ENCODE measurements at places on chromosomes 6 and 20. TPM values are rescaled to one million over a fixed set of nuclear protein-coding genes. Genes with fewer than 3 reads are reported as not detected.

EDN1 gene
- total RNA-seq, result 77.8 TPM

RMND1 gene
- total RNA-seq, result 35.9 TPM

SLC22A16 gene
- total RNA-seq, result not detected

CYB5R4 gene
- 17.1 TPM for total RNA-seq

TRIM26 gene
- 23.4 TPM for total RNA-seq

EPHA7 gene
- total RNA-seq, result 0.87 TPM

MYB gene
- not detected for total RNA-seq

GSTA1 gene
- total RNA-seq, result 0.15 TPM

MAP3K7 gene
- total RNA-seq, result 28.3 TPM

RIPOR3 gene
- total RNA-seq, result 0.35 TPM

HMGN3 gene
- 128 TPM for total RNA-seq

SMIM28 gene
- not detected for total RNA-seq

GINS1 gene
- 25.4 TPM for total RNA-seq

CFAP61 gene
- not detected for total RNA-seq

RSPO4 gene
- 0.05 TPM for total RNA-seq

RAD21L1 gene
- not detected for total RNA-seq

KIF16B gene
- 18.6 TPM for total RNA-seq

GTSF1L gene
- not detected for total RNA-seq

SRMS gene
- not detected for total RNA-seq

ZBTB46 gene
- total RNA-seq, result 5.4 TPM

PDYN gene
- total RNA-seq, result not detected

PNRC1 gene
- total RNA-seq, result 110 TPM

SOX18 gene
- 0.05 TPM for total RNA-seq

DEFB118 gene
- total RNA-seq, result not detected

RAET1E gene
- not detected for total RNA-seq

PAQR8 gene
- total RNA-seq, result 3.6 TPM

CTCFL gene
- total RNA-seq, result not detected

PTGIS gene
- 7.1 TPM for total RNA-seq

CLDN20 gene
- not detected for total RNA-seq

TRPC4AP gene
- 93.3 TPM for total RNA-seq

SNRNP48 gene
- 12.7 TPM for total RNA-seq

KCNG1 gene
- 0.69 TPM for total RNA-seq

HAO1 gene
- total RNA-seq, result not detected

FAM209B gene
- not detected for total RNA-seq

PRPF6 gene
- 94.5 TPM for total RNA-seq

TTLL9 gene
- total RNA-seq, result not detected

Measured in renal cortical epithelial cell (primary cell).